ENCODE measurements at places on chromosomes 1 and 21.

- DNase-seq: no peak
These were observed 12.6 kb upstream of the LMNA start for GRCh38 chr1:156101880-156102279.

DNA sequence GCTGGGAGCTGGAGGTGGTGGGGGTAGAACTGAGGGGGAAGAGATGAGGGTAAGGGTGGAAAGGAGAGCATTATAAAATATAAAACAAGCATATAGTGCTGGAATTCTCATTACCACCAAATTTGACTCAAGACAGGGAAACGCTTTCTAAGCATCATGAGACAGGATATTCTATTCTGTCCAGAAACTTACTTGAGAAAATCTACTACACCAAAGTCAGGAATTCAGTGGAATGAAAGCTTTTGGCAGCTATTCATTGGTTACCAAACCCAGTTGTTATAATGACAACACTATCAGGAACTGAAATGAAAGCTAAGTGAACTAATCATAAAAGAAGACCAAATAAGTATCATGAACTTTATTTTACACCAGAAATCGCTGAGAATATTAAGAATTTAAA, 14.5 kb downstream of the AIDA start:
- no peak for DNase-seq

GRCh38 chr1:240128366-240128765, 36.7 kb downstream of the FMN2 start:
- no peak for DNase-seq

- no peak for DNase-seq
These were observed 98.5 kb upstream of the CTTNBP2NL start for GRCh38 chr1:112297536-112297935.

DNA sequence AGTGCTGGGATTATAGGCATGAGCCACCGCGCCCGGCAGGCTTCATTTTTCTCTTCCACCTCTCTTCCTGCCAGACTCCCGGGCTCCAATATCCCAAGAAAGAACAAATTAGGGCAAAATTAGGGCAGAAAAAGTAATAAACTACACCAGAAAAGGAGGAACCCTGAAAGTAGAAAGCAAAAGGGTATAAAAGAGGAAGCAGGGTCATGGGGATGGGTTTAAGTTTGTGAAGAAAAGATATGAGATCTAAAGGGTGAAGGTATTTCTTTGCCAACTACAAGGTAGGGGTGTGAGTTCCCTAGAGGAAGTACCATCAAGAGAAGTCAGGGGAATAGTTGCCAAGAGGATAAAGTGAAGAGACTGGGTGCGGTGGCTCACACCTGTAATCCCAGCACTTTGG, 9.9 kb downstream of the PTPN22 start:
- DNase-seq: no peak
